Neural progenitor cell (in vitro differentiated cells): ENCODE measurements at places on chromosomes 13 and 19.

- DNase-seq = no peak
These were observed 142.2 kb downstream of the IRS2 start for GRCh38 chr13:109644069-109644750.

GRCh38 chr19:14472202-14472938 lies 2.8 kb downstream of the PTGER1 start:
- DNase-seq = peak; percentile 88

GRCh38 chr19:47363758-47364531 lies 14.8 kb downstream of the DHX34 start:
- peak; percentile 28 for DNase-seq

GRCh38 chr13:61700620-61701019 lies 285.0 kb upstream of the PCDH20 start:
- no peak for DNase-seq

- DNase-seq = peak; percentile 77
These were observed 80.5 kb downstream of the GPR12 start for GRCh38 chr13:26680123-26680450.

DNA sequence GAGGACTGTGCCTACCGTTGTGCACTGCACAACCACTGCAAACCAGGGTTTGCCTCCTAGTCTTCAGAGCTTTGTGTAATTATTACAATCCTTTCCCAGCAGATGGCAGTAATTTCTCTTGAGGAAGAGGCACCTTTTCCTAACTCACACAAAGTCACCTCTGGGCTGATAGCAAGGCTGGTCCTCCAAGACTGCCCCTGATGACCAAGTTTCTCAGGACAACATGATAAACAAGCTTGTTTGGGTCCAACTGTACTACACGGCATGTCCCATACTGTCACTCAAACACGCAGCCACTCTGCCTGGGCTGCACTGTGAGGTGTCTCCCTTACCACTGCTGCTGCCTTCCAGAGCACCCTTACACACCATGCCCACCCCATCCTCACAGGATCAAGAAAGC lies 39.3 kb downstream of the RFXAP start:
- DNase-seq = peak; percentile 73

DNA sequence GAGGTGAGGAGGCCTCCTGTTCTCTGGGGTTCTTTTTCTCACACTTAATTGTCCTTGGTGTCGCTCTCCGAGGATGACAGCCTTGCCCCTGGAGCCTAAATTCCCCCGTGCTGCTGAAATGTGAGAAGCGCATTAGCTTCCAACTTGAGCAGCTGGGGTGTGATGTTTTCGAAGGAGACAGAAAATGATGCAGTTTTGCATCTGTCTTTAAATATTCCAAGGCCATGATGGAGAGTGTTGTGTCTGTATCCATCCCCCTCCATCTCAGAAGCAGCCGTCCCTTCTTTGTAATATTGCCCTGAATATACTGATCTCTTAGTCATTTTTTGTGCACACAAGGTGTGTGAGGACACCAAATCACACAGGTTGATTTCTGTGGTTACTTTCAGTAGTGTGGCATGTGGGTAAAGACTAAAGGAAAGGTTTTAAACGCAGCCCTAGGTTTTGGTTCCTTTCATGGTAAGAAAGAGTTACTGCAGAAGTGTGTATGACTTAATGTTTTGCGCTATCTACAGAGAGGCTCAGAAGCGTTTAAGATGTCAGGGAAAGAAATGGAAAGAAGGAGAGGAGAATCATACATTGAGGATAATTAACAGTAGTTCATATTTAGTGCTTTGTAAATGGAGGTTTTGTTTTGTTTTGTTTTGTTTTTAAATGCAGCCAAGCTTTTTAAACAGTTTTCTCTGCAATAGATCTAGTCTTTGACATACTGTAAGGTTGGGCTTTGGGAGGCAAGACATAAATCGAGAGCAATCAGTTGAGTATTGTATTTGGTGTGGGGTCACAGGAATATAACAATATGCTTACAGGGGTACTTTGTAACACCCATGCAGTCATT lies 1.6 kb downstream of the NBEA start:
- peak; percentile 63 for DNase-seq

DNA sequence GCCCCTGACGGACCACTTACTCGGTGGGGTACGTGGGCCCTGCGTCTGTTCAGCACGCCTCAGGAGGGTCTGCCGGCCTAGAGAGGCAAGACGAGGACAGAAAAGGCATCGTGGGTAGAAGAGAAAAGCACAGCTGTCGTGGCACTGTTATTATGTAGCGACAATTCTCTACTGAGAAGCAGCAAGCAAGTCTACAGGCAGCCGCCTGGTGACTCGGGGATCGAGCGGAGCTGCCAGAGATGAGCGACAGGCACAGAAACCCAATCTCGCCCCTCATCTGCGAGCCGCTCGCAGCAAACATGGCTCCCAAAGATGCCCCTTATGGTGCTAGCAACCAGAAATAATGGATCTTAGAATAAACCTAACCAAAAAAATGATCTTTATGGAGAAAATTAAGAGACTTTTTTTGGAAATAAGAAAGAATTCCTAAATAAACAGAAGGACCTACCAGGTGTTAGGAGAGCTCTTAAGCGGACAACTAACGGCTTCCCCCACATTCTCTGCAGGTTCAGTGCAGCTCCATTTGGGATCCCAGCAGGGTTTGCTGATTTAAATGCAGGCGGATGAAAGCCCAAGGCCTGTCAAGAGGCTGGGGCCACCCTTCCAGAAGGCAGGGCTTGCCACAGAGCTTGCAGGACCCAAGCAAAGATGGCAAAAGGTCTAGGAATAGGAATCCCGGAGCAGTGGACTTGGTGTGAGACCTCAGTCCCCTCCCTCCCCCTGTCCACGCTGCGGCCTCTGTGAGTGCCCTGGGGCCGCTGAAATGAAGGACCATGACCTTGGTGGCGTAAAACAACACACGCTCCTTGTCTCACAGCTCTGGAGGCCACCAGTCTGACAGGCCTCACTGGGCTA lies 152.6 kb downstream of the KDM4B start:
- DNase-seq = no peak
